ENCODE measurements at places on chromosomes 16 and 17.

DNA sequence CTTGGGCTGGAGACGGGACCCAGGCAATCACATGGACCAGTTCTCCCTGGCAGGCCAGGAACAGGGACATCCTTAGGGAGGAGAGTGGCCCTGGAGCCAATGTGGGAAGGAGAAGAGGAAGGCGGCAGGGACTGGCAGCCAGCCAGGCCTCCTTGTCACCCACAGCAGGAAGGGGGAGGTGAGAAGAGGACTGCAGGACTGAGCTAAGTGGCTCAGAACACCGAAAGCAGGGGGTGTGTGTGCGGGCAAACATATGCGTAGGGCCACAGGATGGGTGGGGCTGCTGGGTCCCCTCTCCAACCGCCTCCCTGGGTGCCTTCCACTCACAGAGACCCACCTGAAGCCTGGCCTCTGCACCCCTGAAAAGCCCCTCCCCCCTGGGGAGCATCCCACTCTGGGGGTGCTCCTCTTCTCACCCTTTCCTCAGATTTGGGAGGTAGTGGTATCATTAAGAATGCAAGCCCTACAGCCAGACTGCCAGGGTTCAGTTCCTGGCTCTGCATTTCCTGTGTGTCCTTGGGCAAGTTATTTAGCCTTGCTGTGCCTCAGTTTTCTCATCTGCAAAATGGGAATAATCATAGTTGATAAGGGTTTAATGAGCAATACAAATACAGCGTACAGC, 8.1 kb downstream of the PNMT start:
- no peak for DNase-seq

- peak; percentile 98 for DNase-seq
These were observed at the start of gene COG1 for GRCh38 chr17:73192894-73193701. Gene COG1 (plus strand): TSS chr17:73193055. CDS start chr17:73193070, 15 bp downstream.

DNA sequence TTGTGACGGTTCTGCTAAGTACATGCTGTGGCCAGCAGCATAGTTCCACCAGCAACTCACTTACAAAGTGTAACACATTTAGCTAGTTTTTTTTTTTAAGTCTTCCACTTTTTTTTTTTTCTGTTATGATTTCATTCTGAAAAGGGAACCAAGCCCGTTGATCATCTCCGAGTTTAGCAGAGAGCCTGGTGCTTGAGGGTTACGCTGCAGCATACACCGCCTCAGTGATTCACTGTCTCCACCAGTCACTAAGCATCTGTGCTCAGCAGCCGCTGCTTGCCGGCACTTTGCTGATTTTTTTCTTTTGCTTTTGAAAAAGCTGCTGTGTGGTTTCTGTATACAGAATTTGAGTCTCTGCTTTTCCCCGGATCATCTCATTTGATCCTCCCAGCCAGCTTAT, 194.5 kb upstream of the CDH13 start:
- DNase-seq, result no peak

DNA sequence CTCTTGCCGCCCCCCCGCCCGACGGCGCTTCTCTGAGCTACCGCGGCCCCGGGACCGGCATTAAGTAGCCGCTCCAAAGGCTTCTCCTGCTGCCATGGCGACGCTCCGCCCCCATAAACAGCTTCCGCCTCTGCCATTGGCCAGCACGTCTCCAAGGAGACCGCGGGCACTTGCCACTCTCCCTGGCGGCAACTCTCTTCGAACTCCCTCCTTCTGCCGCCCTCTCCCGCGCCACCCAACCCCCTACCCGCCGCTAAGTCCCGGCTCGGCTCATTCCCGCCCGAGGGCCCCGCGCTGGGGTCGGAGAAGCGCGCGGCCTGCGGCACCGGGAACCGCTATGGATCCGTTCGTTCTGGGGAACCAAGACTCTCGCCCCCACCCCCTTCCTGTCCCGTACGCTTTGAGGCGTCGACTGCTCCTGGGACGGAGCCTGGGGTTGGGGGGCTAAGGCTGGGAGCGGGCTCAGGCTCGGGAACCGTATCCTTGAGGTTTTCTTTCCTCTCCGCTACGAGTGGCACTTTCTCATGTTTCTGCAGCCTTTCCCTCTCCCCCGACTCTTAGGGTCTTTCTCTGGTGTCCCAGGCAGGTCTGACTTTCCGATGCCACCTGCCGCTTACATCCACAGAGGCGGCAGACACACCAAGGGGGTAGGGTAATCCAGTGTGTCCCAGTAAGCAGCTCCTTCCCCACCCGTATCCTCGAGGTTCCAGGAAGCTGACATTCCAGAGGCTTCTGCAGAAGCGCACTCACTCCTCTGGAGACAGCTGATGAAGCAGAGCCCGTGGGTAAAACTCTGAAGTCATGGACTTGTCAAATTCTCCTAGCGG, at the start of gene FOXJ1:
FOXJ1 (minus strand) TSS at position 34 of the 827 bp plus-strand sequence. CDS start 850 bp downstream, outside the sequence.
- peak; percentile 98 for DNase-seq

DNA sequence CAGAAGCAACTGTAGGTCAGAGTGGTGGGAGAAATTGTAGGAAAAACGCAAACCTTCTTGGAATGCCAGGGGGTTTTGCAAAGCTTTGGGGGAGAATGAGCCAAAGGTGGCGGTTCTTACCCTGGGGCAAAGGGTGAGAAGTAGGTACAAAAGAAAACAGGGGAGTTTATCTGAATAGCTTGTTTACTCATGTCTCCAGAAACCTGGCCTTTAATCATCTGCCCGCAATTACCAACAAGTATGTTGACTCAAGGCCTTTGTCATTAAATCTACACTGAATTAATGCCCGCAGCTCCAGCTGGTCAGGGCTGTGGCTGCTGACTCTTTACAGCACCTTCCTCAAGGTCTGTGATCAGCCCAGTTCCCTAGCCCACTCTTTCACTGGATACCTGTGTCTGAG, 320.1 kb downstream of the CBLN1 start:
- no peak for DNase-seq

DNA sequence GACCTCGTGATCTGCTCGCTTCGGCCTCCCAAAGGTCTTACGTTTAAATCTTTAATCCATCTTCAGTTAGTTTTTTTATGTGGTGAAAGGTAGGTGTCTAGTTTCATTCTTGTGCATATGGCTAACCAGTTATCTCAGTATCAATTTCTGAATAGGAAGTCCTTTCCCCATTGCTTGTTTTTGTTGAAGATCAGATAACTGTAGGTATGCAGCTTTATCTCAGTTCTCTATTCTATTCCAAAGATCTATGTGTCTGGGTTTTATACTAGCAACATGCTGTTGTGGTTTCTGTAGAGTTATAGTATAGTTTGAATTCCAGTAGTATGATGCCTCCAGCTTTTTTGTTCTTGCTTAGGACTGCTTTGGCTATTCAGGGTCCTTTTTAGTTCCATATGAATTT, 65.2 kb downstream of the TNFRSF13B start:
- DNase-seq, result no peak

DNA sequence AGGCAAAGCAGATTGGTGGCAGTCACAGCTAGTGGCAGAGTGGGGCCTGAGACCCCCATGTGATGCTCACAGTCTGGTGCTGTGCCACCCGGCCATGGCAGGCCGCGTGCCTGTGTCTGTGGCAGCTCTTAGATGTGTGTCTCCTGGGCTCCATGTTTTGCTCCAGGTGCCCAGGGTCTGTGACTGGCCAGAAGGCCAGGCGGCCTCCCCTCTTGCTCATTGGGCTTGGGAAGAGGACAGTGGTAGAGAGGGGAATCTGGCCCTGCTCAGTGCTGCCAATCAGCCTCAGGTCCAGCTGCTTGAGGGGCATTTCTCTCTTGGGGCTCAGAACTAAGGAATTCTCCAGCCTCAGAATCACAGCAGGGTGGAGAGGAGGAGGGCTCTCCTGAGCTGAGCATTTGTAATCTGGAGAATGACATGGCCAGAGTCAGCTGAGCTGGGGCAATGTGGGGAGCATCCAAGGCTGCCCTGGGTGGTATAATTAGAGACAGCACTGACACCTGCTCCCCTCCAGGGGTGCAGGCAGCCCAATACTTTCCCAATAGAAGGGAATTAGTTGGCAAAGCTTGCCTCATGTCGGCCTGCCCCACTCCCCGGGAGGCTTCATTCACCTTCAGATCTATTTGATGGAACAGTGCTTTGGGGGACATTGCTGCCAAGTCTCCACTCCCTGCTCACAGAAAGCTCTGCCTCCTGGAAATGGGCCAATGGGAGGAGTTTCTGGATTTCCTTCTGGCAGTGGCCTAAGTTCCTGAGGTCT, 2.7 kb upstream of the LASP1NB start:
- no peak for DNase-seq

- no peak for DNase-seq
These were observed 4.2 kb downstream of the CCDC200 start for GRCh38 chr17:43224146-43224705.

DNA sequence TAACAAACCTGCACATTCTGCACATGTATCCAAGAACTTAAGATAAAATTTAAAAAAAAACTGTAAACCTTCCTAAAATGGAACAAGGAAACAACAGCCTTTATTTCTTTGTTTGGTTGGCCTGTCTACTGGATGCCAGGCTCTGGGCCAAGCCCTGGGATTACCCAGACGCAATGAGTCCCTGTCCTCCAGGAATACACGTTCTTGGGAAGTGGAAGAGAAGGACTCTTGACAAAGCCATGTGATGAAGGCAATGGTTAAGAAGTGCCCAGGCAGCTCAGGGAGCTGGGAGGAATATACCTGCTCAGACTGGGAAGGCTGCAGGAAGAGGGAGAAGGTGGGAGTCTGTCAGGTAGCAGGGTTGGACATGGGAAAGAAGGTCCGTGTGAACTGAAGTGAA, 115.4 kb downstream of the AXIN2 start:
- DNase-seq, result no peak
